GM12864 (cell line): ENCODE measurements at places on chromosomes 6 and 20.
A peak's percentile ranks its signal among the peaks of the same experiment; 100 is the strongest.

- no peak for DNase-seq
Observed at GRCh38 chr6:105263685-105264610, 84.1 kb upstream of the POPDC3 start.

GRCh38 chr6:43851204-43851865 lies 81.3 kb downstream of the VEGFA start:
- DNase-seq: no peak

DNA sequence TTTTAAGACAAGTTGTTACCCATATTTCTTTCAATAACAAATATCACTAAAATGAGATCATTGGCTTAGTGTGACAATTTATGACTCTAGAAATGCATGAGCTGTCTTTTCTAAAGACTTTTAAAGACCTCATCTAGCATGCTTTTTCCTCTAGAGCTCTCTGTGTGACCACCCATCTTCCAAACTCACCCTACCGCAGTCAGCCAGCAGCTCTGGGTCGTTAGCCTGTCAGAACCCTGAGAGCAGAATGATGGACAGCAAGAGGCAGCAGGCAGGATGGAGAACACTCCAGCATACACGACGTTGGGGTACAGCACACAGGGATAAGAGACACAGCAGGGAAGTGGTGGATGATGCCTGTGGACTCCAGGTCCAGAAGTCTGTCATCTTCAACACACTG lies 45.1 kb upstream of the TBX18 start:
- DNase-seq: no peak

DNA sequence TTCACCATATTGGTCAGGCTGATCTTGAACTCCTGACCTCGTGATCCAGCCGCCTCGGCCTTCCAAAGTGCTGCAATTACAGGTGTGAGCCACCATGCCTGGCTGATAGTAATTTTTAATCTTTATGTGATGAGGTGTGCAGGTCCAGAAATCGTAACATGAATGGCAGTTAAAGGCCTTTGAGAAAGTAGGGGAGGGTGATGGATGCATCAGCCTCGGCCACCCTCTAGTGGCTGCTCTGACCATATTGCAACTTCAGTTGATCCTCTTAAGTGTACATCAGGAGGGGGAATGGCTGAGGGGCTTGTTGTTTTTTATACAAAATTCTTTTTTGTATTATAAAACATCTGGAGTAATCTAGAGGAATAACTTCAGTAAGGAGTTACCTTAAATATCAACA lies 193.0 kb downstream of the ZFAND3 start:
- peak; percentile 38 for DNase-seq

DNA sequence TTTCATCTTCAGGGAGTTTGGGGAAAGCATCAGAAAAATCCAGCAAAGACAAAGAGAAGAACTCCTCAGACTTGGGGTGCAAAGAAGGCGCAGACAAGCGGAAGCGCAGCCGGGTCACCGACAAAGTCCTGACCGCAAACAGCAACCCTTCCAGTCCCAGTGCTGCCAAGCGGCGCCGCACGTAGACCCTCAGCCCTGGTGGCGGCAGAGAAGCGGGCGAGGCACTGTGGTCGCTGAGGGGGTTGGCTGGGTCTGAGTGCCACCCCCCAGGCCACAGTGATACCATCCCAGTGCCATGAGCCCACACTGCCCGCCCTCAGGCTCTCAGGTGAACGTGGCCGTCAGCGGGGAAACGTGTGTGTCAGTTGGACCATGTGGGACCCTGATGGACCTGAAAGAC lies 3.2 kb downstream of the MRGBP start:
- no peak for DNase-seq

GRCh38 chr20:53444401-53445149 lies 149.1 kb downstream of the ZNF217 start:
- DNase-seq: no peak

- no peak for DNase-seq
Observed at GRCh38 chr6:142325111-142325510, 23.3 kb downstream of the ADGRG6 start.

- DNase-seq: peak; percentile 18
Observed at GRCh38 chr6:18323935-18324705, 59.8 kb upstream of the DEK start.

DNA sequence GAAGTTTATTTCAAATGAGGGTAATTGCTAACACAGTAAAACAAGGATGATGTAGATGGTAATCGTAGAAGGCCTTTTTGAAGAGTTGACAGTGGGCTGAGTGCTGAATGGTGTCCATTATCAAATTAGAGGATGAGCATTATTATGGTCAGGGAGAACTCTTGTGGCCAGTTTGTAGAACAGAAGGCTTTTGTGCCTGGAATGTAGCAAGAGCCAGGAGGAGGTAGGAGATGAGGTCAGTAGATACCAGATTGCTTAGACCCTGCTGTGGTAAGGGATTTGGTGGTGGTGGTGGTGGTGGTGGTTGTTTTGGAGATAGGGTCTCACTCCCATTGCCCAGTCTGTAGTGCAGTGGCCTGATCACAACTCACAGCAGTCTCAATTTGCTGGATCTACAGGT lies 6.2 kb downstream of the CSE1L start:
- no peak for DNase-seq

GRCh38 chr6:76220805-76221204 lies 148.3 kb upstream of the IMPG1 start:
- DNase-seq: no peak

DNA sequence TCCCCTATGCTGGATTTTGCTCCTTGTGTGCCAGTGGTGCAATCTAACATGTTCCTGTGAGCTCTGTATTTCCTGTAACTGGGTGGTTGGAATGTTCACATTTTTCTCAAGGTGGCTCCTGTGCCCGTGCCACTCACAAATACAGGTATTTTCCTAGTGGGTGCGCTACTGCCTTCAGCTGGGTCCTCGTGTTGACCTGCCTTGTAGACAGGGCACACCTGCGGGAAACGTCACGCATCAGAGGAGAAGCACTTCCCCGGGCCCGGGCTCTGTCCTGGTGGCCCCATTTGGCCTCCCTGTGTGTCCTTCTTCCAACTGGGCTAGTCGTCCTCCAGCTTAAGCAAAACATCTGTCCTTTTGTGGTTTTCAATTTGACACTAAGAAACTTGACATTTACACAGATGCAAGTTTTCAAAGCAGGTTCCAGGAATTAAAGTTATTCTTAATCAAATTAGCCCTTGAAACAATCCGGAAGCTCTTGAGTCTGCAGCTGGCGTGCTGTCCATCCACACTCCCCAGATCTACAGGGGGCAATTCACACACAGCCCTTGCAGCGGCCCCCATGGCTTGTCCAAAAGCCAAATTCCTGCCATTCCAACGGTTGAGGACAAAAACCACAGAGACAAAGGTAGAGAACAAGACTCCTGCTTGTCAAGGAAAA lies 275.1 kb downstream of the CDC5L start:
- DNase-seq: no peak

- DNase-seq: no peak
Observed at GRCh38 chr6:131231103-131231502, 95.8 kb downstream of the AKAP7 start.

- DNase-seq: no peak
Observed at GRCh38 chr6:97198046-97198565, 84.9 kb downstream of the MMS22L start.

DNA sequence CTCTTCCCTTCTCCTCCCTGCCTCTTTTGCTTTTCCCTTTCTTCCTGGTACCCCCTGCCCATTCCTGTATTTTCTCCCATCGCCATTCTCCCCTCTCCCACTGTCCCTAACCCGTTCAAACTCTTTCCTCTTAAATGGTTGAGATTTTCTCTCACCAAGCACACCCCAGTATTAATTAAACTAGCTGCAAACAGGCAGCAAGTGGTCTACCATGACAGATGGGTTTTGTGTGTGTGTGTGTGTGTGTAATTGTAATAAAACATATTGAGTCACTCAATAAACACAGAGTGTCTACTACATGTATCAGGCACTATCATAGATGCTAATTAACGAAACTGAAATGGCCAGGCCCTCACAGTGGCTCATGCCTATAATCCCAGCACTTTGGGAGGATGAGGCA lies 6.7 kb downstream of the RAET1E start:
- no peak for DNase-seq

DNA sequence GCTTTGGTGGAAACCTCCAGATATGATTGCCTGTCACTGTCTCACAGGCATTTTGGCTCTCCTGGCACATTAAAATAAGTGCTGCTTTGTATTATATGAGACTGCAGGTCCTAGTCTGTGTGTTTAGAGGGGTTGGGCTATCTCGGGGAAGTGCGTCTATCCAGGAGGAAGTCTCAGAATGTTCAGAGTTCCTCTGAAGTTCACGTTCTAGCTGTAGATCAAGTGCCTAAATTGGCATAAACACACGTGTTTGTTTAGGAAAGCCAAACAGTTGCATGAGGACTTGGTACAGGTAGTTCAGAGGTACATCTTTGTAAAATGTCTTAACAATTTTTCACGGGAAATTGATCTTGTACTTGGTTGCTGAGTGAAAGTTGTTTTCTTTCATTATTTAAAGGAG lies 36.4 kb upstream of the SLC22A1 start:
- no peak for DNase-seq

- DNase-seq: no peak
Observed at GRCh38 chr6:79842376-79843040, 104.8 kb downstream of the ELOVL4 start.

GRCh38 chr20:50310673-50311051 lies 120.0 kb downstream of the CEBPB start:
- DNase-seq: no peak

DNA sequence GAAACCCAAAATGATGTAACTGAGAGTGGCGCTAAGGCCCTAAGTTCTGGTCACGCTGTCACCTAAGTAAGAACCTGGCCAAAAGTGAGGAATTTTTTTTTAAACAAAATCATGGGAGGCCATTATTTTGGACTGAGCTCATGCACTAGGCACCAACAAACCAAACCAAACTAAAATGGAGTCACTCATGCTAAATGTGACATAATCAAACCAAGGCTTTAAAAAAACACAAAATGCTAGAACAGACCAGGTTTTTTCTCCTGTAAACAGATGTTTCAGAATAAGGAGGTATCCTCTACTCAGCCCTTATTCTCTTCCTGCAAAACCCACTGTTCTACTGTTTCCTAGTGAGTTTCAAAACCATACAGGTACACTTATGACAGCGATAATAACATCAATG lies 1.1 kb upstream of the C6orf89 start:
- no peak for DNase-seq

GRCh38 chr20:23265226-23265625 lies 85.4 kb upstream of the NXT1 start:
- DNase-seq: no peak

DNA sequence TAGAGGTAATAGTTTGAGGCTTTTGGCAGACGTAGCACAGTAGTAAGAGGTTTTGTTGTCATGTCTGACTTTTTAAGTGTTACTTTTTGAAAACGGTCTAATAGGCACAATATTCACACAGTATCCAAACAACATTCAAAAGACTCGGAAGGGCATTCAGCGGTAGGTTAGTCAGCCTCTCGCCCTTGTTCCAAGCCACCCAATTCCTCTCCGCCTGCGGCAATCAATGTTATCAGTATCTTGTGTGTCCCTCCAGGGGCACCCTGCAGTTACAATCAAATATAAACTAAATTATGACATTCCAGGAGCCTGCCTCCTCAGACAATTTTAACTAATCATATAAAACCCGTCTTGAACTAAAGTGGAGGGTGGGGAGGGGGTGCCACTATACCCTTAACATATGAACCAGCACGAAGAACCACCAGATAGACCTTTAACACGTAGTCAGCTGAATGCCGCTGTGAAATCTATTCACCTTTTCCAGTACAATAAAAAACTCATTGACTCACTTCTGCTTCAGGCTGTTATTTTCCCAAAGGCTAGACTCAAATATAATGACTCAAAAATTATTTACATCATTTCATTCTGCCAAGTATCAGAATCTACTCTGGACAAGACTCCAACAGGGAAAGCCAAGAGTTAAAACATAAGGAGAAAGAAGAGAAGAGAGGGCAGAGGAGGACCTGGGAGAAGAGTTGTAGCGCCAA lies 1.6 kb downstream of the TENT5A start:
- DNase-seq: no peak

- no peak for DNase-seq
Observed at GRCh38 chr6:110897433-110897832, 22.8 kb downstream of the AMD1 start.

DNA sequence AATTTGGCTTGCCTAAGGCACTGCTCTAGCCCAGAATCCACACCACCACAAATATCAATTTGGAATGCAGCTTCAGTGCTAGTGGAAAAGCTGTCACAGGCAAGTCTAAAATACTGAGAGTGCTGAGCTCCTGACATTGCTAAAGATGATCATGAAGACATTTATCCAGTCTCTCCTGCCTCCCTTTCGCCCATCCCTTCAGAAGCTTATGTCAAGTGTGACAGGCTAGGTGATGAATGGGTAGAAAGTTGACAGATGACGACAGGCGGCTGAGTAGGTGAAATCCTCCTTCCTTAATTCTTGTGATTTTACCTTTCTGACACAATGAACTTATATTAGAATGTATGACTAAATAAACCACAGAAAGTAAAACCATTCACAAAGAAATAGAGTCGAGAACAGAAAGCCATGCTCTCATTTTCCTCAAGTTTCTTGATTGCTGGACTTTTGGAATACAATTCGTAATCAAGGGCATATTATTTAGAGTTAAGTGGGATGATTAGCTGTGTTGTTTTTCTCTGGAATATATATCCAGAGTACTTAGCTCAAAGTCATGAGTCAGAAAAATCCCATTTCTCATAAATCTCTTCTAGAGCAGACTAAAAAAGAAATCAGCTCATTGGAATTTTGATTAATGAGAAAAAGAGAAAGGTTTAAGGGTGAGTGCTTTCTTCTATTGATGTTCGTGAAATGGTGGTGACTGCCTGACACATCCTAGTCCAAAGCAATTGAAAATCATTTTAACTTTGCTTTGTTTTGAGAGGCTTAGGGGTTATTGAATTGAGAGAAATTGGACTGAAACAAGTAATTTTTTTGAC lies 1228.2 kb upstream of the CITED2 start:
- no peak for DNase-seq

- DNase-seq: no peak
Observed at GRCh38 chr20:12928755-12929401, 79.9 kb upstream of the SPTLC3 start.

DNA sequence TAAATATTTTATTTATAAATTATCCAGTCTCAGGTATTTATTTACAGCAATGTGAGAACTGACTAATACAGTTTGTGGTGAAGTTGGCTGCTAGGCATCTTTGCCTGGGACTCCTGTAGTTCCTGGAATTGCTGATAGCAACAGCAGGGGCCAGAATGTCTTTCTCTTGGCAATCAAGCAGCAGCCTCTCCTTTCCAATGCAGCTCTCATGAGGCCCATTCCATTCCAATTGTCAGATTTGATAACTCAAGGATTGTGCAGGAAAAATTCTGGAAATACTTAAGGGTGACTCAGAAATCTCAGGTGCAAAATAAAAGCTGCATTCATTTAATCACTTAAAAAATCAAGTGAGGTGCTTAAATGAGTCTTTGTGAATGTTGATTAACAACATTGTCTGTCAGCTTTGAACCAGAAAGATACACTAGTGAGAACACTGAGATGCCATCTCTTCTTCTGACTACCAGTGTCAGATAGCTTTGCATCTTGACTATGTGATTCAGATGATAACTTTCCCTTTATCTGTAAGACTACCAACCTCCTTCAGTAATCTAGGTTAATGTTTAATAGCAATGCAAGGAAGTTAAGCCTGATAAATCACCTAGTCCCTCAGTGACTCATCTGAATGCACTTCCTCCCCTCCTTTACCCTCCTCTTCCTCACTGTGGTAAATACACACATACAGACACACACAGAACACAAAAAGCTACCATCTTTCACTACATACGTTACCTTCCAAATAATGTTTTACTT lies 32.1 kb upstream of the COL21A1 start:
- no peak for DNase-seq
